ENCODE measurements at places on chromosomes 7 and 10.

GRCh38 chr10:84172467-84173356, 889 bp upstream of the GPR15LG start:
- DNase-seq = no peak

GRCh38 chr7:158740013-158740656, 35.5 kb upstream of the NCAPG2 start:
- peak; percentile 89 for DNase-seq

DNA sequence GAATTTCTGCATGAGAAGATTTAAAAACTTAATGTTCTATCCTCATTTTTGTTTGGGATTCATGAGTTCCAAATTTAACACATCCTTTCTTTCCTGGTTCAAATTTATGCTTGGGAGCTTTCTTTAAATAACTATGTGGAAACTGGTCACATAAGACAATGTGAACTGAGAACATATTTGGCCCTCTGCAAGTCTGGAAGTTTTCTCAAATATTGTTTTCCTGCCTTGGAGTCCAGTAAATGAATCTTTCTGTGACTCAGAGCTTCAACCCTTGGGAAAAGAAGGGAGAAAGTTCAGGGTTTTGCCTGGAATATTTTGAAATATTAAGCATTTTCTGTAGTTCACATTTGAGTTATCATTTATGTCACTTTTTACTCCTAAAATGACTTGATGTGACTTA, 559.0 kb upstream of the NRP1 start:
- no peak for DNase-seq

DNA sequence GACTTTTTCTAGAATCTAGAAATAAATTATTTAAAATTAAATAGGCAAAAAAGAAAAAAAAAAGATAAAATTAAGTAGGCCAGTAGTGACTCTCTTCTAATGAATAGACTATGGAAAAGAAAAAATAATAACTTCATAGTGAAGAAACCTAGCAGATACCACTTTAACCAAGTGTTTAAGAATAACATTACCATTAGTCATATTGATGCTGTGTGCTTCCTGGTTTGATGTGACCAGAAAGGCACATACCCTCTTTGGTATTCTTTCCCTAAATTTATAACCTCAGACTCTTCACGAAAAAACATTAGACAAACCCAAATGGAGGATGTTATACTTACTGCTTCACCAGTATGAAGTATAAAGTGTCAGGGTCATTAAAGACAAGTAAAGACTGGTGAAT, 42.6 kb downstream of the KIF20B start:
- no peak for DNase-seq

DNA sequence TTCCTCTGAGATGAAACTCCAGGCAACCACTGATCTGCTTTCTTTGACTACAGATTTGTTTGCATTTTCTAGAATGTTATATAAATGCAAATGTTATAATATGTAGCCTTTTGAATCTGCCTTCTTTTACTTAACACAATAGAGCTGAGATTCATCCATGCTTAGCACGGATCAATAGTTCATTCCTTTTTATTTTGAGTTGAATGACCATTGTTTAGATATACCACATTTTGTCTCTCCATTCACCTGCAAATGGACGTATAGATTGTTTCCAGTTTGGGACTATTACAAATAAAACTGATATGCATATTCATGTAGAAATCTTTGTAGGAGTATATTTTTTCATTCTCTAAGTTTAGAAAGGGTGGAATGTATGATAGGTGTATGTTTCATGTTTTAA, 57.7 kb downstream of the VPS41 start:
- DNase-seq = no peak

GRCh38 chr7:133672866-133673265, 420.0 kb downstream of the EXOC4 start:
- no peak for DNase-seq

GRCh38 chr10:3622845-3623621, 162.0 kb downstream of the KLF6 start:
- no peak for DNase-seq

DNA sequence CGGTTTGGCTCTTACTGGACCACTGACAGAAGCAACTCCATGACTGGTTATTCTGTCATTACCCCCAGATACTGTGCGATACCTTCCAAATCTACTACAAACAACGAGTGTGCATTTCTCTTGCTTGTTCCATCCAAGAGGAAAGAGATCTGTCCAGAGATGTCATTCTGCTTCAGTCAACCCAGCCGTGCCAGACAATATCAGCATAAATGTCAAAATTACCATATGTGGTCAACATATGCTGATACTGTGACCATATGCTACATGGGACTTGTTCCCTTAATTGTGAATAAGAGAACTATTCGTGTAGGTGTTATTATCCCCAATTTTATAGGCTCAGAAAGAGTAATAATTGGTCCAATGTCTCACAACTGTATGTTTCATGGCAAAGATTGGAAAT, 143.2 kb upstream of the PRSS1 start:
- DNase-seq = no peak

DNA sequence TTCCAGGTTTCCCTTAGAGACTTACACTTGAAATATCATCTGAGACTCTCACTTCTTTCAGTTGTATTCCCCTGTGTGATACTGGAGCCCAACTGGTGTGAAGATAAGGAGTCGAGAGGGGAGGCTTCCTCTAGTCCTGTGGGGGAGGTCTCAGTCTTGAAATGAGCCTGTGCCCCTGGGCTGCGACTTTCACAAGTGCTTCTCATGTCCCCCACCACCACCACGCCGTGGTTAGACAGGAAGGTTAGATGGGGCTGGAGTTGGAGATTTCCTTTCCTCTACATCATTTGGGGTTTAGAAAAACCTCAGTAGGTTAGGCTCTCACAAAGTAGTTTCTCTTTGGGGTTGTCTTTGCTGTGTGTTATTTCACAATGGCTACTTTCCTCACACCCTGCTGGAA, 25.6 kb upstream of the MKX start:
- no peak for DNase-seq

- no peak for DNase-seq
Observed at GRCh38 chr7:106382929-106383328, 98.1 kb upstream of the NAMPT start.

DNA sequence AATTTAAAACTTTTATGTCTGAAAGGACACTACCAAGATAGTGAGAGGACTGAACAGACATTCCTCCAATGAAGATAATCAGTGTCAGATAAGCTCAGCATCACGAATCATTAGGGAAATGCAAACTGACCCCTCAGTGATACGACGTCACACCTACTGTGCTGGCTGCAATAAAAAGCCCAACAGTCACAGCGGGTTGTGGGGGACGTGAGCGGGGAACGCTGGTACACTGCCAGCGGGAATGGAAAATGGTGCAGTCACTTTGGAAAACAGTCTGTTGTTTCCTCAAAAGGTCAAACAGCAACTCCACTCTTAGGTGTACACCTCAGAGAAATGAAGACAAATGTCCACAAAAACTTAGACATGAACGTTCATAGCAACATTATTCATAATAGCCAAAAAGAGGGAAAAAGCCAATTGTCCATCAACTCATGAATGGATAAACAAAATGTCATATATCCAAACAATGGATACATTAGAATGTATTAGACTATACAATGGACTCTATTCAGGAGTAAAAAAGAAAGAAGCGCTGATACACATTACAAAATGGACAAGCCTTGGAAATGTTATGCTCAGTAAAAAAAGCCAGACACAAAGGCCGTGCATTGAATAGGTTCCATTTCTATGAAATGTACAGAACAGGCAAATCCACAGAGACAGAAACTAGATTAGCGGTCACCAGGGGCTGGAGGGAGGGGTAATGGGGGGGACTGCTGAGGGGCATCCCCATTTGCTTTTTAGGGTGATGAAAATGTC, 2.4 kb upstream of the ECHS1 start:
- DNase-seq = no peak

DNA sequence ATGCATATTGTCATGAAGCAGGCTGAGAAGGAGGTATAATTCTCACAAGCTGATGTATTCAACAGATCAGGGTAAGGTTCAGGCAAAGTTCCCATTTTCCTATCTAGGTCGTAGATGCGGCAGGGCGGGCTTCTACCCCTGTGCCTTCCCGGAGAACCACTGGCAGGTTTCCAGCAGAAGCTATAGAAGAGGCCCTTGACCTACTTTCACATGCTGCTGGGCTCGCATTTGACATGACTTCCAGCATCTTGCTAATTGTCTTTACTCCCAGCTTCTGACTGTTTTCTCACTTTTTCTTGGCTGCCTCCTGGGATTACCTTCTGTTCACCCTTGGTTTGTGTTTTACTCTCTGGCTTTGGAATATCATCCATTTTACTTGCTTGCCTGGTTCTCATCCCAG, 32.6 kb upstream of the ORC5 start:
- DNase-seq = no peak

DNA sequence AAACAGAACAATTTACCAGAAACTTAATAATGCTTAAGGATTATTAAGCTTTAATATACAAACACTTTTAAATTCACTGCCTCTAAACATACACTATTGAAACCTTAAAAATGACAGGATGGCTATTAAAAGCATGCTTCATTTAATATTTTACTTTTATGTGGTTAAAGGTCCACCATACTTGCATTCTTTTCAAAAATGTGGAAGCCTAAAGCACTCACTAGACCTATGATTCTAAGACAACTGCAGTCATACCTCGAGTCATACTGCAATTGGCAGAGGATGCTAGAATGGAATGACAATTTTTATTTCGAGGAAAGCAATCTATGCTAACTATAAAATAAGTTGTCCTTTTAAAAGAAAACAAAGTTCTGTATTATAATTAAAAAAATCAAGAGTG, 85.3 kb downstream of the PIP4K2A start:
- no peak for DNase-seq

DNA sequence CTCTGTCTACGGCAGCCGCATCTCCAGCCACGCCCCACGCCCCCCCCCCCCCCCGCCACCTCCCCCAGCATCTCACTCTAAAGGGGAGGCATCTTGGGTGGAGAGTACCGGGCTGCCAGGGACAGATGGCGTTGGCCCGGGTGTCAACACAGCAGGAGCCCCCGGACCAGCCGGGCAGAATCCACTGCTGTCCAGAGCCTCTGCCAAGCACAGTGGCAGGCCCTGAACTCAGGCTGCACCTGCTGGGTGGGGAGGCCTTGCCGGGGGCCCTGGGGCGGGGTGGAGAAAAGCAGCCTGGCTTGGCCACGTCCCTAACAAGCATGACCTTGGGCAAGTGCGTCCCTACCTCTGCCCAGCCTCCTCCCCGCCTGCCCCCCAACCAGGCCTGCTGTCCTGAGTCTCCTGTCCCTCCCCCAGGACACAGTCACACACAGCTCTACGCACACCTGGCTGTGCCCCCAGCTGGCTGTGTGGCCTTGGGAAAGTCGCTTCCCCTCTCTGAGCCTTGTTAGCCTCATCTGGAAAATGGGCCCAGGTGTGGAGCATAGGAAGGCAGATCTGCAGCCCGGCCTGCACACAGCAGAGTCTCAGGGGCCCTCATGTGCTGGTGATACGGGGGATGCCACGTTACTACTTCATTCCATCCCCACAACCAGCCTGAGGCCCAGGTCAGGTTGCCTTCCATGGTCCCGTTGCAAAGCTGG, 45.2 kb downstream of the MICALL2 start:
- no peak for DNase-seq

- DNase-seq = peak; percentile 70
Observed at GRCh38 chr10:35027567-35027966, 62.6 kb downstream of the CUL2 start.
